ENCODE measurements at places on chromosomes 16 and 17.

- no peak for DNase-seq
Observed at GRCh38 chr16:70800311-70800710, 647 bp downstream of the VAC14 start.

- no peak for DNase-seq
Observed at GRCh38 chr16:73793260-73793659, 503.4 kb upstream of the PSMD7 start.

DNA sequence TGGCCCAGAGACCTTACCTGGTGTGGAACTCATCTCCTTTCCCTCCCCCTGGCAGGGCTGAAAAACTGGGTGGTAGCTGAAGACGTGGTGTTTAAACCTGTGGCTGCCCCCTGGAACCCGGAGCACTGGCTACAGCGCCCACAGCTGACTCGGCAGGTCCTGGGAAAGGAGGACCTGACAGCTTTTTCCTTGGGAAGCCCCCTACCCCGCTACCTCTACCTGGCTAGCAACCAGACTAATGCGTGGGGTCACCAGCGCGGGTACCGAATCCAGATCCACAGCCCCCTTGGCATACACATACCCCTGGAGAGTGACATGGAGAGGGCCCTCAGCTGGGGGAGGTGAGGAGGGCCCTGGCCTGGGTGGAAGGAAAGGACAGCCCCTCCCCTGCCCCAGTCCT lies 2.0 kb upstream of the AOC3 start:
- no peak for DNase-seq

DNA sequence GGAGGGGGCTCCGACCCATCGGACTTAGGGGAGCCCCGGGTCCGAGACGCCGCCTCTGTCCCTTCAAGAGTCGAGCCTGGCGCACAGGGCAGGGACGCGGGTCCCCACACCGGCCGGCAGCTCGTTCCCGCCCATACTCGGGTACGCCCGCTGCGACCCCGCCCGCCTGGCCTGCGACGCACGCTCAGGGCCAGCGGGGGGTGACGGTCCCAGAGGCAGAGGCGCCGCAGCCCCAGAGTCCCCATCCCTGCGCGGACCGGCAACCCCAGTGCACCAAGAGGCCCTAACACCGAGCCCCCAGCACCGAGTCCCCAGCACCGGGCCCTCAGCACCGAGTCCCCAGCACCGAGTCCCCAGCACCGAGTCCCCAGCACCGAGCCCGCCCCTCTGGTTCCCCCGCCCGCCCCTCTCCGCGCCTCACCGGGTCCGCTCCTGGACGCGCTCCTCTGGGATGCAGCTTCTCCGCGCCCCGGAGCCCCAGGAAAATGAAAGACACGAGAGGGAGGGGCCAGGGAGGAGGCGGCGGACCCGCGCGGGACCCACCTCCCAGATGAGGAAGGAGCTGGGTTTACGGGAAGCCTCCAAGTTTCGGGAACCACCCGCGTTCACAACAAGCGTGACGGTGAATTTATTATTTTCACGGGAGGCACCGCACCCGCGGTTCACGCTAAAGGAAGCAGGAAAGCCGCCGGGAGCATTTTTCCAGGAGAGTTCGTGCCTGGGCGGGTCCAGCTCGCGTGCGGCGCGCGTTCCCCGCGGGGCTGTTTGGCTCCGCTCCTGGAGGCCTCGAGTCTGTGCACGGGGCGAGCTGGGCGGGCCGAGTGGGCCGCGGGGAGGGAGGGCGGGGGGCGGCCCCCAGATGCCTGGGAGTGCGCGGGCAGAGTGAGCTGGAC lies at the start of gene SECTM1:
Gene SECTM1, minus strand, starts transcription at position 488 of the 893 bp plus-strand sequence. CDS start 6,526 bp downstream, outside the sequence.
- DNase-seq: no peak

GRCh38 chr16:79800016-79800608 lies 199.6 kb upstream of the MAF start:
- DNase-seq: no peak

- no peak for DNase-seq
Observed at GRCh38 chr17:60665602-60666001, 12.0 kb upstream of the BCAS3 start.

GRCh38 chr16:84360170-84360569 lies 8.2 kb upstream of the ATP2C2 start:
- no peak for DNase-seq

GRCh38 chr16:8828541-8829165 lies 31.0 kb downstream of the PMM2 start:
- no peak for DNase-seq

DNA sequence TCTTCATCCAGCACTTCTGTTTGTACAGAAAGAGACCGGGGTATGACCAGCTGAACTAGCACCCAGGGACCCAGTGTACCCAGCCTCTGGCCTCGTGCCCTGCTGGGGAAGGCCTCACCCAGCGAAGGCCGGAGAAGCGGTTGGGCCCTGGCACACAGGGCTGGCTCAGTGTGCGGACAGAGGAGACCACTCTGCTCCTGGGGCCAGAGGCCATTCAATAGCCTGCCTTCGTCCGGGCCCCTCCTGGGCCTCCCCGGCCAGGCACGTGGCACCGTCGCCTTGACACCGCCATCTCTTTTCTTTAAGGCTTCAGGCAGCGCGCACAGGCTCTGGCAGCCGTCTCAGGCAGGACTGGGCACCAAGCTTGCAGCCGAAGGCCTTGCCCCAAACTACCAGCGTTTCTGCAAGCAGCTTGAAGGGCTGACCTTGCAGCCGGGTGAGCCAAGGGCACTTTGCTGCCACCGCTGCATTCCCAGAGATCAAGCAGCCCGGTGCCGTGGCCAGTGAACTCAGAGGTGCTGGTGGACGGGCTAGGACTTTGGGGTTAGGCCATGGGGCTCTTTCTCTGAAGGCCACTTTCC lies 8.0 kb downstream of the TAX1BP3 start:
- no peak for DNase-seq

DNA sequence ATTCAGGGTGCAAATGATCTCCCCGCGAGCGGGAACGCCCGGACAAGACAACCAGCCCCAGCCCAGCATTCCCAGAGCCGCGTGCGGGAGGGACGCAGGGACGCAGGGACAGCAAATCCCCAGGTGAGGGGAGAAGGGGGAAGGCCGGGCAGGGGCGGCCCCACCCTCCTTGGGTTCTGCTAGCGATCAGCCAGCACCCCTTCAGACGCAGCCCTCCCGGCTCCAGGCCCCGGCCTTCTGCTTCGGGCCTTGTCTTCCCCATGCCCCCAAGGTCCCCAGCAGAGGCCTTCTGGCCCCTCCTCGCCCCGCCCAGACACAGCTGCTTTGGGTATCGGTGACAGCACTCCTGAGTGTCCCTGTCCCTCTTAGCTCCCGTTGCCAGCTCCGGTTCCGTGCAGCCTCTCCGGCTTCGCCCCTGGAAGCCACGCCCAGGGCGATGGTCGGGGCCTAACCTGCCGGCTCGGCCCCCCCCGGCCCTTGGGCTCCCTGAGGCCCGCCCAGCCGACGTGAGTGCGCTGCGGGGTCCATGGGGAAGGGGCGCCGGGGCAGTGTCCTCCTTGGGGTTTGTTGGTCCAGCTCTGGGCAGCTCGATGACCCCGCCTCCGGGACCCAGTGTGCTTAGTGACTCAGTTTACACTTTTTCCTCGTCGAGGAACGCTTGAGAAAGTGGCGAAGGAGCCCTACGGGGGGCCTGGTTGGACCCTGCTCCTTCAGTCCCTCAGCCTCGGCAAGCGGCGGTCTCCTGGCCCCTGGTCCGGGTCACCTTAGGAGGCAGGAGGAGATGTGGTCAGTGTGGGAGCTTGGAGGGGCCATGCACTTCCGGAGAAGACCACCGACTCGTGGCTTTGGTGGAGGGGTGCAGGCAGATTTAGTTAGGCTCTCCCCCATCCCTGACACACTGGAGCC lies 50.5 kb upstream of the AMZ2 start:
- no peak for DNase-seq

DNA sequence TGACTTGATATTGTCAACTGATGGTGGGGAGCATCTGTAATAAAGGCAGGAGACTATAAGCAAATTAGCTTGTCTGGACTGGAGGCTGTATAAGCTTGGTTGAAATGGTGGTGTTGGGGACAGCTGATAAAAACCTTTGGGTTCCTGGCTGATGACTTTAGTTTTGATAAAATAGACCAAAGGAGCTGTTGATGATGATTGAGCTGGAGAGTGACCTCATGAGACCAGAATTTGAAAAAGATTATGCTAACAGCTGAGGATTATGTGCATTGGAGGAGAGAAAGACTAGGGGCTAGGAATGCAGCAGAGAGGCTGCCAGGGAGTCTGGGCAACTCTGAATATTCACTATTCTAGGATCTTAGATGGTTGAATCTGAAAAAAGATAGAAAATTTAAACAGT lies 8.7 kb upstream of the CDC27 start:
- no peak for DNase-seq

GRCh38 chr17:8954339-8954738 lies 11.2 kb downstream of the PIK3R5 start:
- no peak for DNase-seq

GRCh38 chr17:44033861-44034408 lies 19.2 kb upstream of the TMEM101 start:
- DNase-seq: no peak

DNA sequence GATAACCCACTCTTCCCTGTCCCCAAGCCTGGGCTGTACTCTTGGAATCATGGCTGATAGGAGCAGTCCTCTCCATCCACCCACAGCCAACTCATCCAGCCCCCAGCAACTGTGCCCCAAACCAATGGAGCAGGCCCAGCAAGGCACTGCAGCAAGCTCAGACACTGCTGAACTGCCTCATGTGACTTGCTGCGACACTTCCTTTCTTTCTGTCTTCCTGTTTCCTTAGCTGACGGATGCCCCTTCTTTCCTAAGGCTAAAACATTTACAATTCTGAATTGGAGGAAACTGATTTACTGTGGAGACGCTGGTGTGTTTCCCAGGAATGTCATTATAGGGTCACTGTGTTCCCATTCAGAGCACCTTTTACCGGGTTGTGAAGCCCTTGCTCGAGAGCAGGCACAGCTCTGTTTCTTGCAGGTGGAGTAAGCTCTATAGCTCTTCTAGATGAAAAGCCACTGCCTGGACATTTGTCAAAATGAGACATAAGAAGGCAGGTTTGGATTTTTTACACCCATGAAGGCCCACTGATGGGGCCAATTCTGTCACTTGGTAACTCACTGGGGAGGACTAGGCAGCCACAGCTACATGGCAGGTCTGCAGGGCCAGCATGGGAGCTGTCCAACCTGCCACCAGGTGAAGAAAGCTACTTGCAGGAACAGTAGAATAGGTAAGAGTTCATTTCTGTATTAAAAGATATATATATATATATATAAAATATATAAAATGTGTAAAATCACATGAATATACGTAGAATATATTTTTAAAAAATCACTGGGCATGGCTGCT lies 27.4 kb downstream of the TMEM11 start:
- DNase-seq: no peak

GRCh38 chr17:51000835-51001638 lies 119.6 kb downstream of the SPAG9 start:
- peak; percentile 33 for DNase-seq

- no peak for DNase-seq
Observed at GRCh38 chr17:44128383-44128782, 4.9 kb upstream of the HDAC5 start.

- DNase-seq: peak; percentile 74
Observed at GRCh38 chr16:3444032-3444388, 530 bp downstream of the NAA60 start.

DNA sequence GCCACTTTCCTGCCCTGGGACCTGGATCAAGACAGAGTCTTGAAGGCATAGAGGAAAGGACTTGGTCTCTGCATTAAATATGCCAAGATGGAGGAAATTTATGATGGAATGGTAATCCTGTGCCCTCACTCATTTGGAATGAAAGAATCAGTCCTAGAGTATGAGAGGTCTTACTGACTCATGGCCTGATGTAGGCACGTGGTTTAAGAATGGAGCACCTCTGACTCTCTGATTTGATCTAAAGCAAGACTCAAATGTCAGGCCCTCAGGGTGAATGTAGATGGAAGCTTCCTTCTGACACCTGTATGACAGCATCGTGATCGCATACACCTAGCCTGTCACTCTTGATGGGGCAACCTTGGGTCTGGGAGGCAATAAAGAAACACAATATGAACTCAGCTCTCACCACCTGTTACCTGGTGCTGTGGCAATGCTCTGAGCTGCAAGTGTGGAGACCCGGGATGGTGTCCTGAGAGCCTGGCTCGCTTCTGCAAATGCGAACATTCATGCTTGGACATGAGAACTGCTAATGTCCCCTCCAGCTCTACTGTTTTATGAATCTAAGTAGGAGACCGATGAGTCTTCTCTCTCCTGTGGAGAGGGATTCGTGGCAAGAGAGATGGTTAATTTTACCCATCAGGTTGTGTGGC lies 229.9 kb downstream of the ABCC12 start:
- no peak for DNase-seq

DNA sequence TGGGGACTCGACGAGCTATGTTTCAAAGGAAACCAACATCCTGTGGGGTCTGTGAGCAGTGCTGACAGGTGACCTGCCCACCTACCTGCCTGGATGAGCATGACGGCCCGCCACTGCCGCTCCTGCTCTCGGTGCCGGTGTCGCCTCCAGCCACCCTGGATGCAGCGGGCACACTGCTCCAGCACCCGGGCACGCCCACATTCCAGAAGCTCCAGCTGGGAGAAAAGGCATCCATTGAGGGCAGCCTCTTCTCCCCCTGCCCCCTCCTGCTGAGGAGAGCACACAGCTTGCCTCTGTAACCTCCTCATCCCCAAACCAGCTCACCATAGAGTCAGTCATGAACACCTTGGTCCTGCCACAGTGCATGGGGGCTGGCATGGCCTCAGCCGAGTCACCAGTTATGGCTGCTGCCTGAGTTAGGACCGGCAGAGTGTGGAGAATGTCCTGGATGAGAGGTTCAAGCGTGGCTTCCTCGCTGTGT lies 14.3 kb downstream of the ZNHIT3 start:
- DNase-seq: no peak

DNA sequence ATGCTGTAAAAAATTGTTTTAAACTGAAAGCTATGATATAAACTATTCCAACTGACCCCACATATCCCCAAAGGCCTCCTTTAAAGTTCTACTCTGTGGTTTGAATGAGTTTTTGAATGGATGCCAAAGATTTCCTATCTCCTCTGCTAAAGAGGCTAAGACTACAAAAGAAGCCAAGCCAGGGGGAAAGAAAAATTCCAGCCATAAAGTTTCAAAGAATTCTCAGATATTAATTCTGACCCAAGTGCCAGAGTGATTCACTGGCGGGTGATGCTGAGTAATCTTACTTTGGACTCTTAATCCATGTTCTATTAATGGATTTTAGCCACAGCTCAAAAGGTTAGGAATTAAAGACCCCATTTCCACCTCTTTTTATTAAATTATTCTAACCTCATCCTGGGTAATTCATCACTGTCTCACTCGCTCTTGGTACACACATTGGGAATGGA lies 60.7 kb downstream of the HS3ST3A1 start:
- no peak for DNase-seq

DNA sequence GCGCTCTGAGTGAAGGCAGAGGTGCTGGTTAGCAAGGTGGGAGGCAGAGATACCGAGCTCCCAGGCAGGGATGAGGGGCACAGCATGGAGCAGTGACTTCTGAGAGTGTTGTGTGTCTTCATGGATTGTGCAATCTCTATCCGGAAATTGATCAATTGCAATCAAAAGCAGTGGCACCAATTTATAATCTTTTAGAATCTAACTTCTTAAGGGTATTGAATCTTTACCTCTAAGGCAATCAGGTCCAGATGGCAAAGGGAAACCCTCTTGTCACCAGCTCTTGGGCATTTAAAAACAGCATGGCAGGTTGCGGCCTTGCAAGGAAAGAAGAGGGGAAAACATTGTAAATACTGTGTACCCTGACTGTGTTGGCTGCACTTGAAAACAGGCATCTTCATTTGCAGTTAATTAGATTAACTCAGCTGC lies 58.0 kb upstream of the MRTFB start:
- no peak for DNase-seq

GRCh38 chr17:64599187-64599676 lies 62.9 kb downstream of the SMURF2 start:
- no peak for DNase-seq

GRCh38 chr16:67246756-67247191 lies 507 bp downstream of the FHOD1 start:
- no peak for DNase-seq

GRCh38 chr16:2690852-2691251 lies 8.5 kb downstream of the KCTD5 start:
- DNase-seq: no peak

Measured in HAP-1 (cell line).